ENCODE measurements at places on chromosomes 12 and 14. TPM values are rescaled to one million over a fixed set of nuclear protein-coding genes. Genes with fewer than 3 reads are reported as not detected.

FRMD6 gene
- 3.4 TPM for total RNA-seq

DNA sequence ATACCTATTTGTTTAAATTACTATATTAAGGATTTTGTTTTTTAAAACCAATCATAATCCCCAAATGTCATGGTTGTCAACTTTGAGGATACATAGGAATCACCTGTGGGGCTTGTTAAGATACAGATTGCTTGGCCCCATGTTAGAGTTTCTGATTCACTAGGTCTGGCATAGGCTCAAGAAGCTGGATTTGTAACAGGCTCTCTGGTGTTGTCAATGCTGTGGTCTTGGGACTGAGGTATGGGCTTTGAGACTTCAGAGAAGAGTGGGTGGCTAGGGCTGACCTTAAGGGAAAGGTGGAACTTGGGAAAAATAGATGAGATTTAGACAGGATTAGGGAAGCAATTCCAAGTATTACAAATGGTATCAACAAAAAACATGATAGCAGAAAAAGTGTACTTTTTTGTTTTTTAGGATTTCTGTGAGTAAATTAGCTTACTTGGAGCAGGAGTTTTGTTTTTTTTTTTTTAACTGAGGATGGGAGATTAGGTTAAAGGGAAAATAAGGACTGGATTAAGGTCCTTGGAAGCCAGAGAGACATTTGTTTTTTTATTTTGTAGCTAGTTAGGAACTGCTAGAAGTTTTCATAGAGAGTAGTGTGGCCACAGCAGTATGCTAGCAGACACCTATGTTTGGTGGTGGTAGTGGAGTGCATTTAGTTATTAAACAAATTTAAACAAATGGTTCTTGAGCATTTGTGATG, 88.6 kb downstream of the RAD51B start:
- H3K4me1 ChIP-seq, result no peaks in the 10 kb centered on the region
- H3K27me3 ChIP-seq, result no peaks in the 10 kb centered on the region
- H3K27ac ChIP-seq, result no peak overlapping the region
- DNase-seq, result no peak
- peaks cover 16% of the 10 kb centered on the region for H3K36me3 ChIP-seq

DNA sequence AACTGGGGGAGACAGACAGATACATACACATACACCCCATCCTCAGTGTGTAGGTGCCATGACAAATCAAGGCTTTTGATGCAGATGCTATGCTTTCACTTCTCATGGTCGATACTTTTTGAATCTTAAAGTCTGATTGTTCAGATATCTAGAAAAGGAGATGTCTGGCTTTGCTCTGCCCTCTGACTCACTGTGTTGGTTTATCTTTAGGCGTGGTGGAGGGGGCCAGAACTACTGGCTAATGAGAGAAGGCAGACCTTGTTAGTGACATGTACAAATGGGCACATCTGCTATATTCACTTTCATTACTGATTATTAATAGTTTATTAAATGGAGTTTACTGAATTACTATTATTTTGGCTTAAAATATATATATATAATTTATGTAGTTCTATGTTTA, 444.3 kb upstream of the RGS6 start:
- peaks cover 7% of the 10 kb centered on the region for H3K36me3 ChIP-seq
- H3K27ac ChIP-seq, result no peak overlapping the region
- no peak for DNase-seq
- H3K27me3 ChIP-seq, result no peaks in the 10 kb centered on the region
- peaks cover 17% of the 10 kb centered on the region for H3K4me1 ChIP-seq
- no peak overlapping the region for H3K4me3 ChIP-seq

DNA sequence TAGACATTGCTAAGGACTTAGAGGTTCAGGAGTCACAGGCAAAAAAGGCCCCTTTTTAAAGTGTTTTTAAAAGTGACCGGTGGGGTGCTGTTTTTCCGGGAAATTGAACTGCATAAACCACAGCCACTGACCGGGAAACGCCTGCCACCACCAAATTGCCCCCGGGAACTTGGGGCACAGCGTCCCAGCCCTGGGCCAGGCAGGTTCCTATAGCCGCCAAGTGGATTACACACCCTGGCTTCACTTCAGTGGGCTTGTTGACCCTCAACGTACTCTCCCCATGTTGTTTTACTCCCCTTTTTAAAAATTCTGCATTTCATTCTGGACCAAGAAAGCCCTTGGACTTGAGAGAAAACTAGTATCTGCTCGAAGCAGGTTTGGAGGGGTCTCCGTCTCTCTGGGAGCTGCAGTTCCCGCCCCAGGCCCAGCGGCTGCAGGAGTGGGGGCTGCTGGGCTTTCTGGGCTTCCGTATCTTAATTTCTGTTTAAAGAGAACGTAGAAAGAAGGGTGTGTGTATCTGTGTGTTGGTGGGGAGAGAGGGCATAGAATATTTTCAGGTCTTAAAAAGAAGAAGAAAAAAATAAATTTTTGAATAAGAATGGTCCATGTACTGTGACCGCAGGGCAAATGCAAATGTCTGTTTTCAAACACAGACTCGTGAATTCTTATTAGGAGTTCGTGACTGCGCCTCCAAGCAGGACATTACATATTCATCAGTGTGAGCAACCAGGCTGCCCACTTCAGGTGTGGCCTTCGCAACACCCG, 82.9 kb downstream of the PAPOLA start:
- H3K4me3 ChIP-seq, result no peak overlapping the region
- DNase-seq, result no peak
- no peaks in the 10 kb centered on the region for H3K36me3 ChIP-seq
- H3K4me1 ChIP-seq, result no peaks in the 10 kb centered on the region
- no peak overlapping the region for H3K27ac ChIP-seq

DNA sequence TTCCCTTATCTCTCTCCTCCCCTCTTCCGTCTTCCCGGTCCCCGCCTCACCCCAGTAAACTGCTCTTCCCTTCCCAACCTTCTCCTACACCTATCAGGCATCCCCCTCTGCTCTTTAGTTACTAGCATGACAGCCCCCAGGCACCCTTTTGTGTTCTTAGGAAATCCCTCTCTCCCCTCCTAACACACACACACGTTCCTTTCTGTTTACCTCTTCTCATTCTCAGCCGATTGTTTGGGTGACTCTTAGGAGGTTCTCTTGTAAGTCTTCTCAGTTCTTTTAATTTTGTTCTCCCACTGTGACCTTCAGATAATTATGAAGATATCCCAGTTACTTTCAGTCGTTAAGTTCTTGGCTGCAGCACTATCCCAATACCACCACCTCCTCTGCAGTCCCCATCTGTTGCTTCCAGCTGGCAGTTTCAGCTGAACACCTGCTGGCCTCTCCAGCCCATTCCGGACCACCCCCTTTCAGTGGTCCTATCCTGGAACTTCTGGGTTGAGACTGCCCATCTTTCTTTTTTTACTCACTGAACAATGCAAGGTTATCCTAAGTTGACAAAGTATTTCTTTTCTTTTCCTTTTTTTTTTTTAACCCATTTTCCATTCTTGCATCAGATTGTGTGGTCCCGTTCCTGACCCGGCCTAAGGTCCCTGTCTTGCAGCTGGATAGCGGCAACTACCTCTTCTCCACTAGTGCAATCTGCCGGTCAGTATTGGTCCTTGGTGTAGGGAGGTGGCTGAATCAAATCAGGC, 711 bp downstream of the MARS1 start:
- DNase-seq, result no peak

DNA sequence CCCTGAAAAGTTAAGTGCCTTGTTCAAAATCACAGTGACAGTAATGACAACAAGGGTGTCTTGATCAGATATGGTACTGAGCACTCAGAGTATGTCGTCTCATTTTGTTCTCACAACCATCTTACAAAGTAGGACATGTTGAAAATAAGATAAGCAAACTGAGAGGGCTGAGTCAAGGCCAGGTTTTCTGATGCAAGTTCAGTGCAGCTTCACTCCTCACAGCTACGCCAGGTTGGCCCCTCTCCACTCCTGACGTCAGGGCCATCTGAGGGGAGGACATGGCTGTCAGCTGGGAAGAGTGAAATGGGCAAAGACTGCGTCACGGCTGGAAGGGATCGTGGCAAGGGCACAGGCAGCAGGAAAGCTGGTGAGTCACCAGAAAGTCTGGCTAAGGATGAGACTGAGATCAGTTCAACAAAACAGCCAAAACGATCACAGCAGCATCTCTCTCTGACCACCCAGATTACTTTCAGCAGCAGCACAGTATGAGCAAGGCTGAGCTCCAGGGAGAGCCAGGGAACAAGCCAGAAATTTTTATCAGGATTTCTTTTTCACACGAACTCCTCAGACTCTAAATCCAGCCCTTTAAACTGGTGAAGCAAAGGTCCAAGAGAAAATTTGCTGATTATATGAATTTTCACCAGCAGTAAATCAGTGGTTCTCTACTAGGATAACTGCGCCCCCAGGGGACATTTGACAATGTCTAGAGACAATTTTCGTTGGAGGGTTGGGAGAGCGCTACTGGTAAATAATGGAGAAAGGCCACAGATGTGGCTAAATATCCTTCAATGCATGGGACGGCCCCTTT, 297.9 kb upstream of the AMIGO2 start:
- peak overlapping the region; percentile 85 for H3K27ac ChIP-seq
- H3K27me3 ChIP-seq, result no peaks in the 10 kb centered on the region
- no peak overlapping the region for H3K4me3 ChIP-seq
- peaks cover 6% of the 10 kb centered on the region for H3K36me3 ChIP-seq
- no peak for DNase-seq

Measured in activated CD4-positive, alpha-beta memory T cell treated with anti-CD3 and anti-CD28 coated beads for 36 hours (primary cell).